ENCODE measurements at places on chromosomes 1 and 21.
A peak's percentile ranks its signal among the peaks of the same experiment; 100 is the strongest.

GRCh38 chr1:51297401-51298321 lies 32.7 kb downstream of the TTC39A start:
- no peak for DNase-seq

GRCh38 chr1:14862114-14862771 lies 263.8 kb downstream of the KAZN start:
- DNase-seq = no peak

DNA sequence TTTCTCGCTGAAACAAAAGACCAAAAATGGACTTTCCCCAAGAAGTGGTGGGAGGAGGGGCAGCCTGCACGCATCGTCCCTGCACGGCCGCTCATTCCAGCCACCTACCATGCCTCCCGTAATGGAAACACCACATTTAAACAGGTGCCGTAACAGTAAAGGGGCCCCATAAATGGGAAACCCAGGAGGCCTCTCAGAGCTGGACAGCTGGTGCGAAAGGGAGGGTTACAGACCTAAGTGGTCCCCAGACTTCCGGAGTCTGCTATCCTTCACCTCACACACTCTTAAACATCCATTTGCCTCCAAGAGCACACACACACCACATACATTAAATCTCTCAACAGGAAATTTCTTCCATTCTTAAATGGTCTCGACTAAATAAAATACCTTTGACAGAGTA lies 120.7 kb upstream of the SOD1 start:
- DNase-seq = no peak

GRCh38 chr1:206455666-206456344 lies 14.5 kb upstream of the IKBKE start:
- no peak for DNase-seq

DNA sequence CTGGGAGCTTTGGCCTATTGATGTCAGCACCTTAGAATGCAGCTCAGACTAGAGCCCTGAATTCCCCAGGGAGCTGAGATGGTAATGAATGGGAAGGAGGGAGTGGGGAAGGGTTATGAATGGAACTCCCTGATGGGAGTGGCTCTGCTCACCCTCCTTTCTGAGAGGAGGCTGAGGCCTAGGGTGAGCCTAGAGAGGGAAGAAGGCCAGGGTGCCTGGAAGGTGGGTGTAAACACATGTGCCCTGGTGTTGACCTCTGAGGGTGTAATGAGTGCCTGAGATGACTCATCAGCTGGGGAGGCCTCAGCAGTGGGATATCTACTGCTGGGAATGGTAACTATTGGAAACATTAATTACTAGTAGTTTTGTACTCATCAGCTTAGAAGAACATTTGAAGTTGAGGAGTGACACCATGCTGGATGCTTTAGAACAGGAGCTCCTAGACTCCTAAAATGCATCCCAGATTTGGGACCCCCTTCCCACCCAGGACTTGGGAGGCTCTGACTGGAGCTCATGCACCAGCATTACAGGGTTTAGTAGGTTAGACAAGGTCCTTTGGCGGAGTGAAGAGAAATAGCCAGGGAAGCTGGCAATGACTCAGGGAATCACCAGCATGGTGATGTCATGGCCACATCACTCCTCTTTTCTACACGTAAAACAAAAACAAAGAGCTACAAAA lies 16.0 kb upstream of the PIGV start:
- peak; percentile 83 for DNase-seq

DNA sequence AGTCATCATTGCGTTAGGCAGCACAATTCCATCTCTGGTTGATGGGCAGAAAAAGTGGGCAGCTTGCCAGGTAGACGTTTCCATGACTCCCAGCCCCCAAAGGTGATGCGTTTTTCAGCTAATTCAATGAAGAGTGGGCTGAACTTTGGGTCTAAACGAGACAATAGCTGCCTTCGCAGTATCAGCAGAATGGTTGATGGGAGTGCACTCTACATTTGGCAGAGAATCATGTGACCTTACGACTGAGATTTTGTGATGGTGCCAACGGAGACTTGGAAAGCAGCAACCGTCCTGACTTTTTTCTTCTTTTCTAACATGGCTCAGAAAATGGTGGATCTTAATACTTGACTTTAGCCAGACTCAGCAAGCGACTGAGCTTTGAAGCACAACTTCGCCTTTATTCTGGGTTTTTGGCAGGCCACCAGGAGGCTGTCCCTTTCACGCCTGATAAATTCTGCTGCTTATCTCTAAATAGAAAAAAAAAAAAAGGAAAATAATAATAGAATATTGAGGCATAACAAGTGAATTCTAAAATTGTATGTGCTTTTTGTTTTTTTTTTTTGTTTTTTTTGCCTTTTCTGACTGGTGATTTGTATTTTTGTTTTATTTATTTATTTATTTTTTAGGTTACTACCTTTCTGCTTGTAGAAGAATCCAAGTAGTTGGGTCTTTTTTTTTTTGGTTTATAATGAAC lies 804.8 kb downstream of the USP25 start:
- DNase-seq = no peak

- no peak for DNase-seq
Measured at GRCh38 chr1:62175568-62176179, 19.0 kb upstream of the L1TD1 start.

Measured in RWPE2 (cell line).